ENCODE measurements at places on chromosomes 11 and 22.

DNA sequence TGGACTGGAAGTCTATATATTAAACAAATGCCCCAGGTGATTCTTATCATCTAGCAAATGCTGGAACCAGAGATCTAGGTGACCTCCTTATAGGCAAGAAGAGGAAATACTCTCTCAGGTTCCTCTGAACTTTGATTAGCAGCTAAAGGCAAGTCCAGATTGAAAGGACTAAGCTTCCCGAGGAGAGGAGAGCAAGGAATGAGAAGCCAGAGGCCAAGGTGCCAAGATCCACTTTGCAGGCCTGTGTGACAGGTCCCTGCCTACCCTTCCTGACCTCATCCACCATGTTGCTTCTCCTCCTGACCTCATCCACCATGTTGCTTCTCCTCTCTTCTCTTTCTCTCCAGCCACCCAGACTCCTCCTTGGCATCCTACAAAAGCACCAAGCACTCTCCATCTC lies 173.2 kb downstream of the LARGE1 start:
- no peak overlapping the region for H3K4me3 ChIP-seq
- DNase-seq = no peak
- H3K36me3 ChIP-seq = peaks cover 15% of the 10 kb centered on the region
- no peaks in the 10 kb centered on the region for H3K4me1 ChIP-seq
- no peaks in the 10 kb centered on the region for H3K27me3 ChIP-seq
- no peak overlapping the region for H3K27ac ChIP-seq

- peaks cover 2% of the 10 kb centered on the region for H3K4me1 ChIP-seq
- no peak overlapping the region for H3K4me3 ChIP-seq
- H3K27ac ChIP-seq = no peak overlapping the region
- no peaks in the 10 kb centered on the region for H3K36me3 ChIP-seq
- peaks cover 30% of the 10 kb centered on the region for H3K27me3 ChIP-seq
- DNase-seq = peak; percentile 56
Observed at GRCh38 chr22:36757668-36758211, 18.2 kb downstream of the IFT27 start.

GRCh38 chr11:85029964-85030363 lies 597.2 kb downstream of the DLG2 start:
- H3K27ac ChIP-seq = no peak overlapping the region
- no peaks in the 10 kb centered on the region for H3K36me3 ChIP-seq
- no peaks in the 10 kb centered on the region for H3K27me3 ChIP-seq

- no peak overlapping the region for H3K27ac ChIP-seq
- no peak for DNase-seq
- H3K4me3 ChIP-seq = no peak overlapping the region
- H3K27me3 ChIP-seq = peaks cover 40% of the 10 kb centered on the region
- no peaks in the 10 kb centered on the region for H3K36me3 ChIP-seq
Observed at GRCh38 chr22:27731621-27732020, 69.9 kb downstream of the MN1 start.

GRCh38 chr22:30183861-30184278 lies 62.7 kb downstream of the LIF start:
- peaks cover 24% of the 10 kb centered on the region for H3K27me3 ChIP-seq
- no peak for DNase-seq
- H3K27ac ChIP-seq = no peak overlapping the region

DNA sequence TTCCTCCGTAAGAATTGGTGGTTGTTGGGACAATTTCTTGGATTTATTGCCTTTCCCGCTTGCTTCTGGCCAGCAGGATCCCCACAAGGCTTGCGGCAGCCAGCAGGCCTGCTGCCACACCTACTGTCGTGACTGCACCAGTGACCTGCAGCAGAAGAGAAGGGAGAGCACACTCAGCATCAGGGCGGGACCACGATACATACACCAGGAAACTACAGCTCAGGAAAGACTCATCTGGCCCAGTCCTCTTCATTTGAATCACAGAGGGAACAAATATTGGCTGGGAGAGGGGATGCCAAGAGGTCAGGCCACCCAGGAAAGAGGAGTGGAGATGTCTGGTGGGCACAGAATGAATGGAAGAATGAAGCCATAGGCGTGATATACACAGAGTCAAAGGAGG lies 10.3 kb downstream of the PLAAT2 start:
- no peak overlapping the region for H3K27ac ChIP-seq
- DNase-seq = no peak
- peaks cover 36% of the 10 kb centered on the region for H3K27me3 ChIP-seq
- no peaks in the 10 kb centered on the region for H3K4me1 ChIP-seq
- H3K4me3 ChIP-seq = no peak overlapping the region

GRCh38 chr11:114196997-114197703 lies 99.0 kb upstream of the NNMT start:
- H3K27ac ChIP-seq = no peak overlapping the region
- no peaks in the 10 kb centered on the region for H3K36me3 ChIP-seq
- peaks cover 29% of the 10 kb centered on the region for H3K27me3 ChIP-seq
- DNase-seq = no peak
- no peak overlapping the region for H3K4me3 ChIP-seq

DNA sequence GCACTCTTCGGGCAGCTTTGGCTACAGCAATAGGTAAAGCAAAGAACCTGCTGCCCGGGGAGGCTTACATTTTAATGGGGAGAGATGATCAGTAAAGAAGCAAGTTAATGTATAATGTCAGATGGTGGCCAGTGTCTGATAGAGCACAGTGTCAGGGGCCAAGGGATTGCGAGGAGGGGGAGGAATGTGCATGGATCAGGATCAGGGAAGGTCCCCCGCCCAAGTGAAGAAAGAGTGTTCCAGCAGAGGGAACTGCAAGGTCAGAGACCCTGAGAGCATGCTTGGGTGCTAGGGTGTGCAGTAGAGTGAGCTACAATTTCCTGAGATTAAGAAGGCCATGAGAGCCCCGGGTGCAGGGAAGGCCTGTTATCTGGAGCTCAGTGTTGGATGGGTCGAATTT lies 39.7 kb downstream of the TIMP3 start:
- H3K27me3 ChIP-seq = peaks cover 30% of the 10 kb centered on the region
- DNase-seq = no peak
- peaks cover 29% of the 10 kb centered on the region for H3K36me3 ChIP-seq
- peaks cover 62% of the 10 kb centered on the region for H3K4me1 ChIP-seq
- H3K27ac ChIP-seq = peak overlapping the region; percentile 15

- H3K4me1 ChIP-seq = no peaks in the 10 kb centered on the region
- no peak overlapping the region for H3K4me3 ChIP-seq
- no peaks in the 10 kb centered on the region for H3K27me3 ChIP-seq
- no peak for DNase-seq
Observed at GRCh38 chr11:133860151-133860550, 14.8 kb upstream of the SPATA19 start.

GRCh38 chr11:11349870-11350337 lies 3.1 kb downstream of the CSNK2A3 start:
- H3K4me1 ChIP-seq = peaks cover 28% of the 10 kb centered on the region
- H3K27ac ChIP-seq = no peak overlapping the region

GRCh38 chr11:80860632-80861031 lies 1419.8 kb upstream of the TENM4 start:
- H3K27me3 ChIP-seq = no peaks in the 10 kb centered on the region
- H3K4me3 ChIP-seq = no peak overlapping the region
- H3K27ac ChIP-seq = no peak overlapping the region
- H3K36me3 ChIP-seq = no peaks in the 10 kb centered on the region

DNA sequence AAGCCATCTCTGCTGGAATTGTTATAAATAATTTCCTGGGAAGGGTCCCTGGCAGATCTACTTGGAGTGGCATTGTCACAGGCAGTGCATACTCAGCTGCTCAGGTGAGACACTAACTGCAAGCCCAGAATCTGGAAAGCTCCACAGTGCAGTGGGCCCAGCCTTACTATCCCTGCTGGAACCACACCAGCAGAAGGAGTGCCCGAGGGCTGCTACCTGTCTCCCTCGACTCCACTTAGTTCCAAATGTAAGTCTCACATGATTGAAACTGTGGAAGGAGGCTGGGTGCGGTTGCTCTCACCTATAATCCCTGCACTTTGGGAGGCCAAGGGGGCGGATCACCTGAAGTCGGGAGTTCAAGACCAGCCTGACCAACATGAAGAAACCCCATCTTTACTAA lies 14.3 kb upstream of the SYVN1 start:
- H3K36me3 ChIP-seq = no peaks in the 10 kb centered on the region
- H3K27me3 ChIP-seq = peaks cover 20% of the 10 kb centered on the region
- H3K27ac ChIP-seq = no peak overlapping the region
- H3K4me1 ChIP-seq = peaks cover 36% of the 10 kb centered on the region

GRCh38 chr22:40107244-40107643 lies 70.5 kb upstream of the TNRC6B start:
- no peaks in the 10 kb centered on the region for H3K36me3 ChIP-seq
- H3K27me3 ChIP-seq = peaks cover 7% of the 10 kb centered on the region
- peak overlapping the region; percentile 79 for H3K4me3 ChIP-seq
- peaks cover 29% of the 10 kb centered on the region for H3K4me1 ChIP-seq
- H3K27ac ChIP-seq = peak overlapping the region; percentile 81

DNA sequence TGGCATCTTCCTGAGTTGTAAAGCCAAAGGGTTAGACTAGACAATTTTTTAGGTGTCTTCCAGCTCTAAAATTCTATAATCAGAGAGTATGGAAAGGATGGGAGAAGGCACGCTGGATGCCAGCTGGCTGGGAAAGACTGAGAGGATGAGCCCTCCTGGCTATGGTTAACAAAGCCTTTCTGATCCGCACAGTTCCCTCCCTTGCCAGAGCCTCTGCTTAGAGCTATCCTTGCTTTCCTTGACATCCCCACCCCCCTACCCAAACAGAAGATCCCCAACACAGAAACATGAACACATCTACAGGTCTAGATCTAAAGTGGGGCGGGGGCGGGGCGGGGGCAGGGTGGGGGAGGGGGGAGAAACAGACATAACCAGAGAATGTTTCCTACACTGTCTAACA lies 6.5 kb downstream of the TCF20 start:
- no peaks in the 10 kb centered on the region for H3K36me3 ChIP-seq
- H3K4me1 ChIP-seq = peaks cover 37% of the 10 kb centered on the region
- no peak for DNase-seq
- H3K27ac ChIP-seq = no peak overlapping the region
- H3K4me3 ChIP-seq = no peak overlapping the region

- H3K27me3 ChIP-seq = peaks cover 11% of the 10 kb centered on the region
- H3K4me3 ChIP-seq = no peak overlapping the region
- H3K27ac ChIP-seq = no peak overlapping the region
Observed at GRCh38 chr11:2375964-2376551, 1.1 kb upstream of the CD81 start.

GRCh38 chr11:5624489-5625279 lies at the start of gene TRIM34:
Gene TRIM34, plus strand, starts transcription at chr11:5625001. Its CDS starts 7,331 bp downstream, at chr11:5632332.
- no peaks in the 10 kb centered on the region for H3K27me3 ChIP-seq
- peak within 1 kb of the TSS; percentile 81 for H3K27ac ChIP-seq
- peaks cover 59% of the 10 kb centered on the region for H3K4me1 ChIP-seq
- H3K4me3 ChIP-seq = peak within 1 kb of the TSS; percentile 90
- peaks cover 15% of the 10 kb centered on the region for H3K36me3 ChIP-seq

GRCh38 chr11:108966206-108966605 lies 301.3 kb downstream of the DDX10 start:
- H3K4me3 ChIP-seq = no peak overlapping the region
- peaks cover 36% of the 10 kb centered on the region for H3K4me1 ChIP-seq
- no peak for DNase-seq
- H3K27ac ChIP-seq = peak overlapping the region; percentile 60

DNA sequence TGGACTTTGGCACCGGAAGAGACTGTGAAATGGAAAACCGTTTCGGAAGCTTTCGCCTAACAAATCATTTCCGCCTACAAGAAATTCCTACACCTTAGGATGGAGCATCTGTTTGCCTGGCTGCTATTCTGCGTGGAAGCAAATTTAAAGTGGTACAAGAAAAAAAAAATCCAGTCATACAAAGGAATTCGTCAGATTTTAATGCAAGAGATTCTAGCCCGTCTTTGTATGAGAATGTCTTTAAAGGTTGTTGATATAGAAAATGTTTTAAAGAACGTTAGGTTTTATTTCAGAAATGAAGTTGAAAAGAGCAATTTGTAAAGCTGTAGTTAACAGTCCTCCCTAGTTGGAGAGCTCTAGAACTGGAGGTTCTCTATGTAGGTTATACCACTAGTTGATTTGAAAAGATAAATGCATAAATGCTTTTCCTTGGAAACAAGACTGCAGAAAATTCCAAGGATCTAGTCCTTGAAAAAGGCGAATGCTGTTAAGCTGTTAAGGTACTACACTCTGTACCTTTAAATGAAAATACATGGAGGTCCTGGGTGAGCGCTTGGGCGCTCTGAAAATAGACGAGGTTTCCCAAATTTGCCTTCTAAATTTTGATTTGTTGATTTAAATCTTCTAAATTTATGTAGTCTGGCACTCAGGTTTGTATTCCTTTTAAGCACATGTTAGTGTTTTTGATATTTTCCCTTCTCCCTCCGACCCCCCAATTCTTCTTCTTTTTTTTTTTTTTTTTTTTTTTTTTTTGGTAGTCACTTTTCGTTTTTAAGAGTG lies 2.4 kb downstream of the NCR3LG1 start:
- H3K4me1 ChIP-seq = peaks cover 32% of the 10 kb centered on the region
- peak overlapping the region; percentile 95 for H3K4me3 ChIP-seq
- H3K27ac ChIP-seq = peak overlapping the region; percentile 91
- DNase-seq = no peak
- peaks cover 11% of the 10 kb centered on the region for H3K36me3 ChIP-seq
- H3K27me3 ChIP-seq = peaks cover 2% of the 10 kb centered on the region

DNA sequence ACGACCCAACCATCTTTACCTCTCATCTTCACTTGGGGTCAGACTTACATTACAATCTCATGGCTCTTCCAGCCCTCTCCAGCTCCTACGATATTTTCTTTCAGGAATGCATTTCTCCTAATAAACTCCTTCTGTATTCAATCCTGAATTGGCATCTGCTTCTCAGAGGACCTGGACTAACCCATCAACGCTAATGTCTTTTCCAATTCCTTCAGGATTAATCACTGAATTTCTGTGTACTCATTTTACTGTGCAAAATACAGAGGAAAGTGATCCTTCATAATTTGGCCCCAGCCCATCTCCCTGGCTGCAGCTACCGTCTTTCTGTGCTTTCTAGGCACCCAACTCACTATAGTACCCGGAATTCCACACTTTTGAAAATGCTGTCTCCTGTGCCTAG lies 239.2 kb downstream of the METTL15 start:
- H3K4me1 ChIP-seq = peaks cover 40% of the 10 kb centered on the region
- DNase-seq = no peak
- H3K27ac ChIP-seq = no peak overlapping the region
- H3K27me3 ChIP-seq = no peaks in the 10 kb centered on the region
- no peak overlapping the region for H3K4me3 ChIP-seq

DNA sequence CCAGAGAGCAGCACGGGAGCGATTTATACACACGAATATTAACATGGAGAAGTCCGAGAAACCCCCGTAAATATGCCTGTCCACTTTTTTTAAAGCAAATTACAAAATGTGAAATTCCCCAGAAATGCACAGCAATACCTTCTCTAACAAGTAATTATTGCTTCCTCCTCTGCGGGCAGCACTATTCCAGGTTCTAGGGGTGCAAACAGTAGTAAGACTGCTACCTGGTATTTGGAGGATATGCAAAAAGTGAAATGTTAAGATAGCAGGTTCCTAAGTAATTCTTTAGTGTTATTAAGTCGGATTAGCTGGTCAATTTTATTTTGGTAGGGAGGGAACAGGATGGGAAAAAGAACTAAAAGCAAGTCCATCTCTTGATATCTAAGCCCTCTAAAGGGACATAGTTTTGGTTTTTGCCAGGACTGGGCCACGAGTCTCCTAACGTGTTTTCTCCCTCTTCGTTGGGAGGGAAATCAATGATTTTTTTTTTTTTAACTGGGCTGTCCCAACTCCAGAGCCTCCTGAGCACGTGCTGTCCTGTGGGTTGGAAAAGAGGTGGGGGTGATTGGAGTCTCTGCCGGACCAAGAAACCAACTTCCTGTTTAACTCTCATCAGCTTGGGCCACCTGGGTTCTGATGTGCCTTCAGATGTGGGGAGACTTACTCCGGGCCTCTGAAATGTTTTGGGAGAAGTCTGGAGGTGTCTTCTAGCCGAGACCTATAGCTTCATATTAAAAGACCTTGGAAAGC lies 1.7 kb upstream of the XBP1 start:
- peak overlapping the region; percentile 66 for H3K4me3 ChIP-seq
- H3K27ac ChIP-seq = peak overlapping the region; percentile 69
- no peak for DNase-seq
- peaks cover 27% of the 10 kb centered on the region for H3K4me1 ChIP-seq
